Pancreas (tissue), 10 donors: ENCODE measurements at places on chromosomes 2 and 18. TPM values are rescaled to one million over a fixed set of nuclear protein-coding genes. Genes with fewer than 3 reads are reported as not detected.

DNA sequence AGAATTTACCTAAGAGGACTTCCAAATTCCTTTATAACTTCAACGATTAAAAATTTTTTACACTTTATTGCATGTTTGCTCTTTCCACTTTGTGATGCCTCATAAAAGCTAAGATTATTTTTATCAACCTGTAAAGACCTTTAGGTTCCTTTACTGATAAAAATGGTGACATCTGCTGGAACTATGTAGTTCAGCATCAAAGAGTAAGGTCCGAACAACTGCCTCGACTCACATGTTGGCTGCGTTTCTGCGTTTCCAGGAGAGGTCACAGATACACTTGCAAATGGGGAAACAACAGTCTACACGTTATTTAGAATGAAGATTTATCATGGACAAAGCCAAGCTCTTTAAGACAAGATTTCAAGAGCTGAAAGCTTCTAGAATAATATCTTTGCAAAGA is 18.8 kb upstream of the TMX3 start:
- no peaks in the 10 kb centered on the region for H3K36me3 ChIP-seq
- H3K27ac ChIP-seq: no peak overlapping the region
- no peaks in the 10 kb centered on the region for H3K27me3 ChIP-seq

The MOGAT1 gene
- polyA plus RNA-seq: not detected

DNA sequence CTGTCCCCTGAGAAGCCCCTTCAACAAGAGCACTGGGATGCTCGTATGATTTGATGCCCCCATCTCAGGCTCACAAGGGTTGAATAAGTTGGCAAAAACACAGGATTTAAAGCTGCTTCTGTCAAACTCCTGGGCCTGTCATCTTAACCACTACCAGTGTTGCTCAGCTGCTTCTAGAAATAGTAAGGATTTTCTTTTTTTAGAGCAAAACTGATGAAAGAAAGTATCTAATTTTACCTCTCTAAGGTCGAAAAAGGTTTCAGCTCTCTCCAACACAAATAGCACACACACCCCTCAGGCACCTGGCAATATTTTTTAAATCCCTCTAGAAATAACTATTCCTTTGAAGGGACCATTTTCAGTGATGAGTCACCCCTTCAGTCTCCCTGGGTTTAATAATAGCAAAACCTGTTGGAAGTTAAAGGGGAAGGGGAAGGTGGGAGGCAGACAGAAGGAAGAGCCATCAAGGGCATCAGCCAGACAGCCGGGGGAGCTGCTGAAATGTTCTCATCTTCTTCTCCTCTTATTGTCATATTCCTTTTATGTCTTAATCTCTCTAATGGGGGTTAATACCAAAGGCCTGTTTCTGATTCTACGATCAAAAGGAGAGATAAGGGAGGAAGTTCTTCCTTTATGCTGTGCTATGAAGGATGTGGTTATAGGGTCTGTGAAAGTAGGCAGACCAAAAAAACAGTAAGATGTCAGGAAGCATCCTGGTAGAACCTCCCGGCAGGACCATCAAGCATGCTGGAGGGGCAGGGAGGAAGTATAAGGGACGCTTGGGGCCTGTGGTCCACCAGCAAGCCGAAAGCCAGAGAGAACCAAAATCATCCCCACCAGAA is 31.9 kb upstream of the SLC35G4 start:
- H3K36me3 ChIP-seq: no peaks in the 10 kb centered on the region
- H3K4me1 ChIP-seq: no peaks in the 10 kb centered on the region
- H3K4me3 ChIP-seq: no peak overlapping the region
- DNase-seq: no peak
- H3K27ac ChIP-seq: no peak overlapping the region

The TRIM43 gene
- polyA plus RNA-seq: not detected

- H3K27ac ChIP-seq: no peak overlapping the region
- H3K27me3 ChIP-seq: peaks cover 27% of the 10 kb centered on the region
- DNase-seq: no peak
These were observed 510.3 kb downstream of the PLCL1 start for GRCh38 chr2:198314559-198315153.

GRCh38 chr2:228599297-228599696 is 417.8 kb upstream of the SPHKAP start:
- H3K27me3 ChIP-seq: no peaks in the 10 kb centered on the region
- no peak overlapping the region for H3K4me3 ChIP-seq
- no peaks in the 10 kb centered on the region for H3K4me1 ChIP-seq
- DNase-seq: no peak
- no peak overlapping the region for H3K27ac ChIP-seq

DNA sequence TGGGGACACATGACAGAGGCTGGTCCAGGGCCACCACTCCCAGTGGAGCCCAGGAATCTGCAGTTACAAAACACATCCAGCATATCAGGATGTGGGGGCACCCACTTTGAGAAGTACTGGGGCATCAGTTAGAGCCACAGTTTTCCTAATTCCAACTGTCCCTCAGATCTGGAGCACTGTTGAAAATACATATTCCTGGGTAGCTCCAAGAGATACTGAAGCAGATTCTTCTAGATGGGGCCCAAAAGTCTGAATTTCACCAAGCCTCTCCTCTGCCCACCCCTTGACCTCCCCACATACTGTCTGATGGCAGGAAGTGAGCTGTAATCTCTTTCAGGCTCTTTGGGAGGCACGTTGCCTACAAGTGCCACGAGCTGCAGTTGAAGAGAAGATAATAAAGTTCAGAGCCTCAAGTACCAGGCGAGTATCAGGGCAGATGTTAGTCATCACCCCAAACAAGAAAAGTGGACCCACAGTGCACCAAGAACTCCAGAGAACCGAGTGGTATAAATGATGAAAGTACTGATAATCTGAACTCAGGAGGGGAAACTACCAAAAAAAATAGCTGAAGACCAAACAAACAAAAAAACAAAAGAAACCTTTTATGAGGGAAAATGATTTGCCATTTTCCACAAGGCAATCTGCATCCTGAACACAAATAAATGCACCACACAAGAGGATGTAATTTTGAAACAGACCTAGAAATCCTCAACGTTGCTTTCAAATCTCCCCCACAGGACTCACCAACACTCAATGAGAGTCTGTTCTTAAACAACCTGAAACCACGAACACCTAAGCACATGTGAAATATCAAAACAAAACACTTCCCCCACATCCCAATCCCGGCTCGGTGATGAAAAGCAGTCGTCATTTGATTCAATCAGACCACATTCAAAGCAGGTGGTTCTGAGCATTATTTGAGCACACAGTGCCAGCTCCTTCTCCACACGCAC is 98.7 kb downstream of the TCF4 start:
- H3K4me1 ChIP-seq: no peaks in the 10 kb centered on the region
- no peaks in the 10 kb centered on the region for H3K27me3 ChIP-seq
- no peak overlapping the region for H3K27ac ChIP-seq
- no peak overlapping the region for H3K4me3 ChIP-seq
- no peak for DNase-seq
- no peaks in the 10 kb centered on the region for H3K36me3 ChIP-seq
